AG10803 (cell line): ENCODE measurements at places on chromosomes 1 and 21.

GRCh38 chr21:15823486-15824150 lies 93.8 kb downstream of the USP25 start:
- no peak for DNase-seq

DNA sequence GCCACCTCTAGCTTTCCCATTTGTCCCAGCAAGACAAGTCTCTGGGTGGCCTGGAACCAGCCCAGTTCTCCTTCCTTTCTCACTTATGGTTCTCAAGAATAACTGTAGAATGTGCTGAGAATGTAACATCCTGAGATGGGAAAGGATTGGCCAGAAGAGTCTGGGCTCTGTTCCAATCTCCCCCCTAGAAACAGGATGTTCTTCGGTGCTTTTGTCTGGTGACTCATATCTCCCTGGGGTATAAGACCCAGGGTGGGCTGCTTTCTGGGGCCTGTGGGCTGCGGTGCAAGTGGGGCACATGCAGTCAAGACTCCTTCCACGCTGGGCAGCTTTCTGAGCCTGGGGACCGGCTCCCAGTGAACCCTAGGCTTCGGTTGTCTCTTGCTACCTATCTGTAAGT lies 251.2 kb upstream of the POU3F1 start:
- DNase-seq, result no peak

DNA sequence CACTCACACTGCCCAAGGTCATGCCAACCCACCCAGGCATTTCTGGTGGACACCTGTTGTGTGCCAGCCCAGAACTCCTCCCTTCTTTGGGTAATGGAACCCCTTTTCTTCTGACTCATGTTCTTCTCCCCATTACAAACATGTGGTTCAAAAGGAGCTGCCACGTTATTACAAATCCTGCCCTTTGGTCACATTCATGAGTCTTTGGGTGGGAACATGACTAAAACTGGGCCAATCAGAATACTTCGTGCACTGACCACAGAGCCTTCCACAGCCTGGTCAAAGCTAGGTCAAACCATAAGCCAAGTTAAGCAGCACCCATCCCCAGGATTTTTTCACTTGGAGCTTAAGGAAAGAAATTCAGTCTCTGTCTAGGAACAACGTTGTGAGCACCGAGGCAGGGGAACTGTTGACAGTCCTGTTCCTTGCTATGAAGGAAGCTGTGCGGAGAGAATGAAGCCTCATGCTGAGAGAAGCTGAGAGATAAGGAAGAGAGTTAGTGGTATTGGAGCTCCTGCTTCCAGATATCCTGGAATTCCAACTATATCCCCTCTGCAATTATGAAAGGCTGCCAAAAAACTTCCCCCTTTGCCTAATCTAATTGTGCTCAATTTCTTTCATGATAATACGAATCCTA lies 46.8 kb upstream of the DIPK1A start:
- peak; percentile 21 for DNase-seq

- DNase-seq, result no peak
These were observed 6.3 kb downstream of the RCAN3 start for GRCh38 chr1:24508911-24509310.

DNA sequence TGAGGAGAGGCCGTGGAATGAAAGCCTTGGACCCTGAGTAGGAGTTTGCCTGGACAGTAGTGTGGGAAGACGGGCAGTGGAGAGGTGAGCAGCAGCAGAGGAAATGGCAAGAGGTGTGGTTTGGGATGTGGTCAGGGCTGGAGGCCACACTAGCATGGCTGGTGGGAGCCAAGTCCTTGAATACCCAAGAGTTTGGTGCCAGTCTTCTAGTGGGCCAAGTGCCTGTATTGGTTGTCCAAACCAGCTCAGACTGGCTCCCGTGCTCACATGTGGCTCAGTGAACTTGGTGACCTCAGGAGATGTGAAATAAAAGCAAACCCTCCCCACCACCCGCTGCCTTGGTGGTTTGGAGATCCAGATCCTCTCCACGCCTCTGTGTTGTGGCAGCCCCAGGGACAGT lies 2.4 kb downstream of the GUCA2A start:
- no peak for DNase-seq

DNA sequence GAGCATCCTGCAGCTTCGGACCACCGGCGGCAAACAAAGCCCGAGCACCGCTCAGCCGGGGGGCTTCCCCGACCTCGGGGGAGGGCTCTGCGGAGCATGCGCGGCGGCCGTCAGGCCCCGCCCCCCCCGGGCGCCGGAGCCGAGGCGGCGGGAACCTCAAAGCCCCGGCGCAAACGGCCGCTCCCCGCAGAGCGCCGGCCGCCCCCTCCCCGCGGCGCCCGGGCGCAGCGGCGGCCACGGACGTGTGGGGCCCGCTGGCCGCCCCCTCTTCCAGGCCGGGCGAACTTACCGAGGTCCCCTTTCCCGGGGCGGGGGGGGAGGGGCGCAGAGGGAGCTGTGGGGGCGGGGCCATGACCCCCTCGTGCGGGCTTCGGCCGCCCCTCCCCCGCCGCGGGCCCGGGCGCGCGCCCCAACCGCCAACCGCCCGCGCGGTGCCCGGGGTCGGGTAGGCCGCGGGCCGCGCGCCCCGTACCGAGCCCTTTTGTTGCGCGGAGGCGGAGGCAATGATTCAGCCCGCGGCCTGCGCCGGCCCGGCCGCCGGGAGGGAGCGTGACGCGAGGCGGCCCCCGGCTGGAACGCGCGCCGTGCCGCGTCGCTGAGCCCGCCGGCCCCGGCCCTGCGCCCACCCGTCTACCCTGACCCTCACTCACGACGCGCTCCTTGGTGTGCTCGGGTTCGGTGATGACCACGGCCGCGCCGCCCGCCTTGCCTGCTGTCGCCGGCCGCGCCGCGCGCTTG lies 1.7 kb downstream of the RCC2 start:
- DNase-seq, result no peak

DNA sequence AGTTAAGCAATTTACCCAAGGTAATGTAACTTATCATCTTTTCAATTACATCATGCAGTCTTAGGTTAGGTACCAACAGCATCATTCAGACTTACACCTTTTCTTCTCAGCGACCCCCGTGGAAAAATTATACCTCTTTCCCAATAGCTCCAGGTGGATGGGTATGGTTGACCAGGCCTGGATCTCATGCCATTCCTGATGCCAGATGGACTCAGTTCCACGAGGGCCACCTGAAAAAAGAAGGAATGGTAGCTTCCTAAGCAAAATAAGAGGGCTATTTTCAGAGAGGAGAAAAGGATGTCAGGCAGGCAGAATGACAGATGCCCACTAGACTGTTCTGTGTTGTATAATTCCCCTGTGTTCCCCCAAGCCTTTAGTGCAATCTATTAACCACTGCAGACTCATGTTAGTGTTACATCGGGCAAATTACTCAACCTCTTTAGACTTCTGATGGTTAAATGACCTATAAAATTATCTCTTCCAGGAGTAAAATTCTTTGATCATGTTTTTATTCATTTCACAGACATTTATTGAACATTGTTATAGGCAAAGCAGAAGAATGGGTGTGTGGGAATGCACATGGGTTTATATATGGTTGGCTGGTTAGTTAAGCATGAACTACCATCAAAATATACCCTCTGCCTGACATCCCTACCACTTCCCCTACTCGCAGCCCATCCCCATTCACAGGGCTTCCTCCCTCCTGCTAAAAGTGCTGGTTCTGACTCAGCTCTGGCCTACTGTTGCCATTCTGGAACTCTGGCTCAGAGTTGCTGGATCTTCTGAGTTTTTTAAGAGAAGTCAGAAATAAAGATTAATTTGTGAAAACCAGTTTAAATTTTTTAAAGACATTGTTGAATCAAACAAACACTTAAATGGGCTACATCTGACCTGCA lies 10.6 kb upstream of the MYSM1 start:
- DNase-seq, result no peak

- DNase-seq, result peak; percentile 6
These were observed 481.2 kb upstream of the NR5A2 start for GRCh38 chr1:199546323-199546722.

GRCh38 chr1:45785583-45785982 lies 17.8 kb upstream of the MAST2 start:
- no peak for DNase-seq

GRCh38 chr1:42747125-42747524 lies 7.1 kb upstream of the CLDN19 start:
- DNase-seq, result no peak

DNA sequence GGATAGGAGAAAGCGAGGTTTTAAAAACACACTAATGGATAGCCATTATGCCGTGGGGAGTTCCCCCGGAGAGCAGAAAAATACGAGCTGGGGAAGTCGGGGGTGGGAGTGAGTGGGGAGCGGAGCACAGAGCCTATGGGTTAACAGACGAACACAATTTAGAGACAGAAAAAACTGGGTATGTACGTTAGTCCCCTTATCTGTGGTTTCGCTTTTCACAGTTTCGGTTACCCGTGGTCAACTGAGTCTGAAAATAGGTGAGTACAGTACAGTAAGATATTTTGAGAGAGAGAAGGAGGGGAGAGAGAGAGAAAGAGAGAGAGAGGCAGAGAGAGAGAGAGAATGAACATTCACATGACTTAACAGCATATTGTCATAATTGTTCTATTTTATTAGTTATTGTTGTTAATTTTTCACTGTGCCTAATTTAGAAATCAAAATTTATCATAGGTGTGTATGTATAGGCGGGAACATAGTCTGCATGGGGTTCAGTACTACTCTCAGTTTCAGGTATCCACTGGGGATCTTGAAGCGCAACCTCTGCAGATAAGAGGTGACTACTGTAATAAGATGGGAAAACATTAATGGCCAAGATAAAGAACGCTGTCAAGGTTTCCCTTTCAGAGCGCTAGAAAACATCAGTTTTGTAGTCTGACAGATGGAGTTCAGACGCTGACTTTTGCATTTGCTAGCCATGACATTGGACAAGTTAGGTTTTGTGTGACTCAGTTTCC lies 125.6 kb upstream of the LMO4 start:
- DNase-seq, result no peak

DNA sequence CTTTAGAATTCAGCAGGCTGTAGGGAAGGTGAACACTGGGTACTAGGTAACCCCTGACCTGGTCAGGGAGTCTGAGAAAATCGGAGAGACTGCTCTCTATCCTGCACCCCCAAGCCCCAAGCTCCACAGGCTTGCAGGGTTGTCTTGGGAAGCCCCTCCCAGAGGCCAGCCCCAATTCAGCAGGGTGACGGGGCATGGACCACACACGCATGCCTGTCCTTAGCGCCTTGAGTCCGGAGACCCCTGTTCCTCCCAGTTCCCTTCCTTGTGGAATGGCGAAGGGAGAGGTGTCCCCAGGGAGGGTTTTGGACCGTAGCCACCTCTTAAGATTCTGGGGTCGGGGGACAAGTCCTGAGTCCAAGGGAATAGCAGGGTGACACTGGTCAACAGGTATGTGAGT lies 116.1 kb downstream of the HLCS start:
- no peak for DNase-seq

- peak; percentile 67 for DNase-seq
These were observed 133.4 kb downstream of the DMRTB1 start for GRCh38 chr1:53592521-53592982.

DNA sequence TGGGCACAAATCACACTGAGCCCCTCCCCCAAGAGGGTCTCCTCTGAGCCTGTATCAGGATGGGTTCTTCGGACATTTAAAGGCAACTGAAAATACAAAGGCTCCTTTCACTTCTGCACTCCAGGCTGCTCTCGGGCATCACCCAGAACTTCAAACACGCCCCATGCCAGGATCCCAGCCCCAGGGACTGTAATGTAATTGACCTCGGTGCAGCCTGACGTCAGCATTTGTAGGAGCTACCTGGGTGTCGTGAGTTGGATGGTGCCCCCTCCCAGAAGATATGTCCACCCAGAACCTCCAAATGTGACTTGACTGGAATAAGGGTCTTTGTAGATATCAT lies 95.2 kb downstream of the PSMG1 start:
- no peak for DNase-seq

DNA sequence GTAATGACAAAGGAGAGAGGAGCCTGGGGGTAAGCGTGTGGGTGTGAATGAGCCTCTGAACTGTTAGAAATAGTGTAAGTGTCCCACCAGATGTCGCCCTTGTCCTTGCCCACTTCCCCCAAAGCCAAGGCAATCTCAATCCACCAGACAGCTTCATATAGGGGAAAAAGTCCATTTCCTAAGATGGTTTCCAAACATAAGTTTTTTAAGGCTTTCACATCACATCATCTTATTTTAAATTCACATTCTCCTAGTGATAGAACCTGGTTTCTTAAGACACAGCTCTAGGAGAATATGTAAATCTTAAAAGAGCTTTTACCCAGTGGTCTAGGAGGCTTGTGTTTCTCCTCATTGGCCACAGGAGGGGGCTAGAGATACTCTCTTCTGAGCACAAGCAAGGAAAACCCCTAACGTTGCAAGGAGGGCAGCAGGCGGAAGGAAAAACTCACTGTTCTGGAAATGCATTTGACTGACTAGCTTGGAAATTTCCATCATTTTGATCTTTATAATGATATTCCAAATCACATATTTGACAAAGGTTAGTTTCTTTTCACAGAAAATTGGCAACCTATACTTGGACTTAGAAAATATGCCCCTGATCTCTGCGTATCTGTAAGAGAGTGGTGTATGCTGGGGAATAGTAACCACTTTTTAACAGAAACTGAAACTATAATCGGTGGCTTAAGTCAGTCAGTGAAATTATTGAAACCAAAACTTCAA lies 51.9 kb upstream of the LPAR3 start:
- DNase-seq, result peak; percentile 89

GRCh38 chr1:33725037-33725436 lies 138.8 kb upstream of the HMGB4 start:
- DNase-seq, result no peak

- peak; percentile 92 for DNase-seq
These were observed 1.1 kb downstream of the AGTRAP start for GRCh38 chr1:11736746-11737639.

GRCh38 chr1:24266998-24267397 lies 52.2 kb upstream of the GRHL3 start:
- no peak for DNase-seq
